ENCODE measurements at places on chromosomes 6 and 20.
A peak's percentile ranks its signal among the peaks of the same experiment; 100 is the strongest.

GRCh38 chr6:24910961-24911725, 24.6 kb downstream of the RIPOR2 start:
- DNase-seq: peak; percentile 26

DNA sequence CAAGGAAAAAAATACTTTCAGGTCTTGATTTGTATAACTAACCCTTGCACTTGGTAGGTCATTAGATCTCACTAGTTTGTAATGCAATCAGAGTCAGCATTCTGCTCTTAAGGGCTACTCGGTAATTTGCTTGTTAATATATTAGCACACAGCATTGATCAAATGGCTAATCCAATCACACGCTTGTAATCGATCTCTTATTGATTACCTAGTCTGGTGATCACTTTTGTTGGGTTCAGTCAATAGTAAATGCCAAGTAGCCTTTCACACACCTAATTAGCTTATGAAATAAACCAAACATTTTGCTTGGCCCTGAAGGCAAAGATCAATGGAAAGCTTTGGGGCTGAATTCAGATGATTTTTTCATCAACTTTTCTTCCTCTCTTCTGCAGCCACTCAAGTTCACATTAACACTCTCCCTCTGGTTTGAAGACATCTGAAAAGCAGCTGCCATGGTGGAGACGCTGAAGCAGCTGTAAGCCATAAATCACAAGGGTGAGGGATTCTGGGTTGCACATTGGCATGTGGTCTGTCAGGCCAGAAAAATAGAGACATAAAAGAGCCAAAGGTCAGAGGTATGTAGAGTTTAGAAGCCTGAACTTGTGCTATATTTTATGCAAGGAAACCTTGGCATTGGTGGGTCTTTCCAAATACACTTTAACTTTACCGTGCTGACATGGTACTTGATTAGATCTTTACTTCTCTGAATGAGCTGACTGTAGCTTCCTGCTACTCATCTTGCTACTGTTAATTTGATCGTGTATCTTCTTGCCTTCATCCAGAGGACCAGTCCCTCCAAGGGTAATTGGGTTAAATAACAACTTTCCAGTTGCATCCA, 234.4 kb downstream of the SIM1 start:
- DNase-seq: no peak

GRCh38 chr20:45971425-45971674, 653 bp downstream of the ZNF335 start:
- no peak for DNase-seq

DNA sequence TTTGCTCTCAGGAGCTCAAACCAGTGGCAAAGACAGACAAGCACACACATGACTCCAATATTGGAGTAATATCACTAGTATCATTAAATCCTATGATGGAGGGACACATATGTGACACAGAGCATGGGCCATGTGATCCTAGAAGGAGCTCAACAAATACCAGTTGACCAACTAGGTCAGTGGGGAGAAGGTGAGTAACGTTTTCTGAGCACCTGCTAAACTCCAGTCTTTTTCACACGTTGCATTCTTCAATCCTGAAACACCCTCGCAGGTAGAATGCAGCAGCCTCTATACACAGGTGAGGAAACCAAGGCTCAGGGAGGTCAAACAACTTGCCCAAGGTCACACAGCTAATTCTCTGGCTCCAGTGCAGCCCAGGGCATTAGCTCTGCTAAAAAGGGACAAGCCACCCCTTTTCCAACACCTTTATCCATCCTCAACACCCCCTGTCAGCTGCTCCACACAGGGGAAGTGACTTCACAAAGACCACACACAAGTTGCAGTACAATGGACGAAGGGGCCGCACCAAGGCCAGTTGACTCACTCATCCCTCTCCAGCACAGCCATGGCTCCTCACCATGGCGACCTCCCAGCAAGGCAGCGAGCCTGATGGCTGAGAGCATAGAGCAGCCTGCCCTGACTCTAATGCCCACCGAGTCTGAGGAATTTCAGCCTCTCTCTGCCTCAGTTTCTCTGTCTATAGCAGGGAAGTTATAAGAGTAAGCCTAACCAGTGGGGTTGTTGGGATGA, 4.4 kb downstream of the CAPN11 start:
- no peak for DNase-seq

GRCh38 chr6:129681913-129682205, 28.1 kb downstream of the ARHGAP18 start:
- DNase-seq: no peak

GRCh38 chr6:150004101-150004782, 21.1 kb downstream of the RAET1L start:
- DNase-seq: peak; percentile 40

GRCh38 chr6:47083586-47084047, 41.5 kb upstream of the ADGRF1 start:
- DNase-seq: no peak

GRCh38 chr6:5657684-5658430, 348.9 kb downstream of the NRN1 start:
- DNase-seq: no peak

- DNase-seq: no peak
Observed at GRCh38 chr6:6811128-6812009, 222.8 kb downstream of the LY86 start.

DNA sequence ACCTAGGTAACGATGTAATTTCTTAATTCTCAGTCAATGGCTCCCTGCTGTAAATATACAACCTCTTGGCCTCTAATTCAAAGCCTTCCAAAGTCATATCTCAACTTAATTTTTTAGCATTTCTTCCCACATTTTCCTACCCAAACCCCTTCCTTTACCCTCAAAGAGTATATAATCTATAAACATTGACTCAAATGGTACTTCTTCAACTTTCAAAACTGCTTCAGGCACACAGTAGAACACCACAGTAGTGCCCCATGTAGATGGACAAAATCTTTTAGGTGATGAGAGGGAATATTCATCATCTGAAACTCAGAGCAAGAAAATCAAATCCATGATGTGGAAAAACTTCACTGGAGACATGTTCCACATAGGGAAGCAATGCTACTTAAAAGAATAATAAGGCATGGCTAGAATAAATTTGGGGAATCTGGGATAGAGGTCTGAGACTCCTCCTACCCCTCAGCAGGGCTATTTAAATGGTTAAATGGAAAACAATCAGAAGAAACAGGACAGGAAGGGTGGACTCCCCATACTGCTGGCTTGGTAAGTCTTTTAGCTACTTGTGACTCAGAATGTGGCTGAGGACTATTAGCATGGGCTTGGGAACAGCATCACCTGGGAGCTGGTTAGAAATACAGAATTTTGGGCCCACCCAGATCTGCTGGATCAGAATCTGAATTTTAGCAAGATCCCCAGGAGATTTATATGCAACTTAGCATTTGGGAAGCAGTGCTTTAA, 6.4 kb downstream of the SLC22A2 start:
- DNase-seq: no peak

DNA sequence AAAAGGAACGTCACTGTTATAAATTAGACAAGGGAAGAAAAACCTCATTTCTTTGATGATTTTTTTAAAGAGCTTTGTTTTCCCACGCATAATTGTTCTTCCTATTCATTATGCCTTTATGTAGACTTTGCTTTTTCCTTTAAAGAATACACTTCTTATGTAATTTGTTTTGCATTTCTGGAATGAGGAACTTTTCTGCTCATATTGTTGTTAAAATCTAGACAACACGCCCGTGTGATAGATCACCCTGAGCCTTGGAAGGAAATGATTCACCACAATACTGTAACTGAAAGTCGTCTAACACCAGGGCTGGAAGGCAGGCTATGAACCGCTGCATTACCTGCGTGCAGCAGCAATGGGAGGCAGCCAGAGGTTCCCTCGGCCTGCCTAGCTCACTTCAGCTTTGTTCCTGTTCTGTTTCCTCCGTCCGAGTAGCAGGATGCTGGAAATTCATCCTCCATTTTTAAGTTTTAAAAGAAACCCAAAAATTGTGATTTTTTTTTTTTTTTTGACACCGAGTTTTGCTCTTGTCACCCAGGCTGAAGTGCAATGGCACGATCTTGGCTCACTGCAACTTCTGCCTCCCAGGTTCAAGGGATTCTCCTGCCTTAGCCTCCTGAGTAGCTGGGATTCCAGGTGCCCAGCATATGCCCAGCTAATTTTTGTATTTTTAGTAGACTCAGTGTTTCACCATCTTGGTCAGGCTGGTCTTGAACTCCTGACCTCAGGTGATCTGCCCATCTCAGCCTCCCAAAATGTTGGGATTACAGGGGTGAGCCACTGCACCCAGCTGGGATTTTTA, 49.6 kb upstream of the ZNF217 start:
- peak; percentile 44 for DNase-seq

GRCh38 chr6:40928307-40928706, 110.7 kb downstream of the UNC5CL start:
- DNase-seq: no peak

- DNase-seq: no peak
Observed at GRCh38 chr20:18223409-18223808, 64.9 kb upstream of the ZNF133 start.

- no peak for DNase-seq
Observed at GRCh38 chr6:72741083-72741482, 119.2 kb downstream of the KCNQ5 start.

DNA sequence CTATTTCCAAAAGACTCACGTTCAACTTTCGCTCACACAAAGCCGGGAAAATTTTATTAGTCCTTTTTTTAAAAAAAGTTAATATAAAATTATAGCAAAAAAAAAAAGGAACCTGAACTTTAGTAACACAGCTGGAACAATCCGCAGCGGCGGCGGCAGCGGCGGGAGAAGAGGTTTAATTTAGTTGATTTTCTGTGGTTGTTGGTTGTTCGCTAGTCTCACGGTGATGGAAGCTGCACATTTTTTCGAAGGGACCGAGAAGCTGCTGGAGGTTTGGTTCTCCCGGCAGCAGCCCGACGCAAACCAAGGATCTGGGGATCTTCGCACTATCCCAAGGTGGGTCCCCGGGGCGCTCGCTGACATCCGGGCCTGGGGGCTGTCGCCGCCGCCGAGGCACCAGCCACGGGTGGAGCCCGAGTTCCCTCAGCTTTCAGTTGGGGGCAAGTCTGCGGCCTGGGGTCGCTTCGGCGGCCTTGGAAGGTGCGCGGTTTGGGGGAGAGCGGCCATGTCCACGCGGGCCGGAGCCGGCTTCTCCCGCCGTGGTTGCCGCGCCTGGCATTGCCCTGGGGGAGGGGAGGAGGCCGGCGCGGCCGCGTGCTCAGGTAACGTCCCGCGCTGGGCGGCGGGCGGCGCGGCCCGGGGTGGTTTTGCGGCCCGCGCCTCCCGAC, 429 bp downstream of the AMD1 start:
- peak; percentile 19 for DNase-seq

DNA sequence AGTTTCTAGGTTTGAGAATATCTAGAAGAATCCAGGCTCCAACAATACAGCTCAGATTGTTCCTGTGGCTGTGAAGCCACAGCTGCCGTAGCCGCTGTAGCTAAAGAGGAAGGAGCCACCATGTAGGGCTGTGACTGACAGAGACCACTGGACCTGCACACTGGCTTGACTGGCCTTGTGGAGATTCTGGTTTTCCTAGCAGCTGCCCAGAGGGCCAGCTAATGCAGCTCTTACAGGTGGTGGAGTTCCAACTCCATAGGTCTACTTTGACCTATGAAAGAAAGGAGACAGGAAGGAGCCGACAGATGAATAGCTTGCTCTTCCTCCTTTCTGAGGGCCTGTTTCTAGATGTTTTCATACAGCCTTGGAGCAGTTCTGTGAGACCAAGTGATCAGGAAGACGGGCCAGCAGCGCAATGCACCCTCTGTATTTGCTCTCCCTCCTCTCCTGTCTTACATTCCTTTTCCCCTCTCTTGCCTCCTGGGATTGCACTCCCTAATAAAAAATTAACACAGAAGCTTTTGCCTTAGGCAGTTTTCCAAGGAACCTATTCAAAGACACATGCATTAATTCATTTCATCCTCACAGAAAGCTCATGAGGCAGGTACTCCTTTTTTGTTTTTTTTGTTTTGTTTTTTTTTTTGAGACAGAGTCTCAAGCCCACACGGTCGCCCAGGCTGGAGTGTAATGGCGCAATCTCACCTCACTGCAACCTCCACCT, 51.8 kb upstream of the MYB start:
- DNase-seq: no peak

- no peak for DNase-seq
Observed at GRCh38 chr6:122733259-122733658, 46.3 kb upstream of the FABP7 start.

GRCh38 chr20:2521369-2522305, 12.9 kb upstream of the ZNF343 start:
- peak; percentile 29 for DNase-seq

- no peak for DNase-seq
Observed at GRCh38 chr6:44456070-44456965, 68.8 kb downstream of the CDC5L start.

GRCh38 chr20:44282192-44282591, 28.8 kb downstream of the FITM2 start:
- no peak for DNase-seq

- no peak for DNase-seq
Observed at GRCh38 chr6:157631412-157631811, 191.6 kb upstream of the SNX9 start.

DNA sequence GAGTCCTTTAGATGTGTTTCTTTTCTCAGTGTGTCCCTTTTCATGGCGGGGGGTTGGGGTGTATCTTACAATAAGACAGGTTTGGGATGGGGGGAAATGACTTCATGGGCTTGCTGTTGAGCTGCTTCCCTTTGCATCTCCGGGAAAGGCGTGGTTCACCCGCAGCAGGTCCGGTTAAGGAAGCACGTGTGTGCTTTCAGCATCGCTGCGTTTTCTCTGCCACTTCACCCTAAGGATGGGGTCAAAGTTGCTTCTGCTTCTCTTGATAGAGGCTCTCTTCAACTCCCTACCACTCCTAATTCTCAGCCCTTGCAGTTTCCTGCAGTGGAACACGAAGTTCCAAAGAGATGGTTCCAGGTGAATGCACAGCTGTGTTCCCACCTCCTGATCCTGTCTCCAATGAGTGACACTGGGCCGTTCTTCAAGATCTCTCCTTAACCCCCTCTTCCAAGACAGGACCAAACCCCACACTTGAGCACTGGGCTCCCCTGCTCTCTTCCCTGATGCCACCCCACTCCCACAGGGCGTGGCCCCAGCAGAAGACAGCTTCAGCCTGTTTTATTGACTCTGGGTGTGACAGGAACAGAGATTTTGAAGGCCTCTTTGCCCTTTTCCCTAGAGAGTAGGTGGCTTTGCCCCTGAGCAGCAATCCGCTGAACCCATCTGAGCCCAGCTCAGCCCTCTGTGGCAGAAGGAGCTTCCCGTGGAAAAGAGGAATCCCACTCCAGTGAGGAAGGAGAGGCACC, 85.2 kb downstream of the PLEKHG1 start:
- no peak for DNase-seq

- DNase-seq: no peak
Observed at GRCh38 chr20:62632575-62633090, 9.7 kb upstream of the SLCO4A1 start.
